ENCODE measurements at places on chromosomes 11 and 22.
A peak's percentile ranks its signal among the peaks of the same experiment; 100 is the strongest.

DNA sequence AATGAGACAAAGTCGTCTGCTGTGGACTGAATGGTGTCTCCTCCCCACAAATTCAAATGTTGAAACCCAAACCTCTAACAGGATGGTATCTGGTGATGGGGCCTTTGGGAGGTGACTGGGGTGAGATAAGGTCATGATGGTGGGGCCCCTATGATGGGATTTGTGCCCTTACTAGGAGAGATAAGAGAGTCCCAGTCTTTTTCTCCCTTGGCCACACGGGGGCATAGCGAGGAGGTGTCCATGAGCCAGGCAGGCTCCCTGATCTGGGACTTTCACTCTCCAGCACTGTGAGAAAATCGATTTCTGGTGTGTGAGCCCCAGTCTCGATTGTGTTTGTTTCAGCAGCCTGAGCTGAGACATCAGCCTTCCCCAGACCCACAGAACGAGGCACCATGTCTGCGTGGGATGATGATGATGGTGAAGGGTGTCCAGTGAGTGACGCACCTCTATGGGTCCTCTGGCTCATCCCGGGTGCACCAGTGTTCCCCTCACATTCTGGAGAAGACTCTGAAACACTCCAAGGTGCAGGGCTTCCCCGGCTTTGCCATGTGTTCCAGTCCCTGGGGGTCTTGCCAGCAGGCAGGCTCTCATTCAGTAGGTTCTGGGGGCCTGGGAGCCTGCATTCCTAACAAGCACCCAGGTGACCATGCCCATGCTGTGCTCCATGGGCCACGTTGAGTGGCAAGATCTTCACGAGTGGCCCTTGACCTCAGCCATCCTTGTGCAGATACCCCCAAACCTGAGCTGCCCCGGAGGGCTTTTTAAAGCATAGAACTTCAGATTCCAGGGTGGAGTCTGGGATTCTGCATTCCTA lies 363.0 kb downstream of the CTTN start:
- no peak for DNase-seq

GRCh38 chr11:120964857-120965256 lies 59.0 kb upstream of the TBCEL start:
- DNase-seq: peak; percentile 58

DNA sequence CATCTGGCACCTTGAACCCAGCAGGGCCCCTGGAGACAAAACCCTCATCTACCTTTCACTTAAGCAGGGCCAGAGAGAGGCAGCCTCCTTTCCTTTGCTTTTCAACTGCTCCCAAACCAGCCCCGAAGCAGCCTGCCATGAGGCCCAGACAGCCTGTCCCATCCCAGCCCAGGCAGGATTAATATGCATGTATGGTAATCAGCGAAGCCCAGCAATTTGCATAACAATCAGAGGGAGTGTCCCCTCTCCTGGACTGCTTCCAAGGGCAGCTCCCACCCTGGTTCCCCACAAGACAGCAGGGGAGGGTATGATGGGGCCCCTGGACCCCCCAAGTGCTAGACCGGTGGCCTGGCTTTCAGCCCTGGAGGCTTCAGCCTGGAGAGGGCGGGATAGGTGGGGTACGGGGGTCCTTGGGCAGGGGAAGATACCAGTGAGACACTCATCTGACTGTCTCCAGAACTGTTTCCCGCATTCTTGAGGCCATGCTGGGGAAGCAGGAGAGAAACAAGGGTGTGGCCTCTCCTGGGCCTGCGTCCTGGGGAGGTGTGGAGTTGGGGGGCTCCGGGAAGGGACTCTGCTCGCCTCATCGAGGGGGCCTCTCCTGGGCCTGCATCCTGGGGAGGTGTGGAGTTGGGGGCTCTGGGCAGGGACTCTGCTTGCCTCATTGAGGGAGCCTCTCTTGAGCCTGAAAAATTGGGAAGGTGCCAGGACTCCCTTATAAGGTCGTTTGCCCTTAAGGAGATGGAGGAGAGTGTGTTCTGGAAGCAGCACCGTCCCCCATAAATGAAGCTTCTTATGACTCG lies 93.2 kb upstream of the PRR5 start:
- DNase-seq: no peak

DNA sequence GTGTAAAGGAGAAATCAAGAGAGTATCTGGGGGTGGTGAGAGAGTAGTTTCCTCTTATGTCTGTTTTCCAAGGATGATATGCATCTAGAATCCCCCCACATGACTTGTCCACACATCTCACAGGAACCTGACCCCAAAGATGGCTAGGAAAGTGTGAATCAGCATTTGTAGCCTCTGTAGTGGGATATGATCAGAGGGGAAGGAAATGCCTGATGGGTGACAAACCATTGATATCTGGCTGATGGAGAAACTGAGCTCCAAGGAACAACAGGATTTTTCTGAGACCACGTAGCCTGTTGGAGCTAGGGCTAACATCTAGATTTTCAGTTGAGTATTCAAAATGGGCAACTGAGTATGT lies 369.4 kb downstream of the DDX10 start:
- DNase-seq: peak; percentile 94

DNA sequence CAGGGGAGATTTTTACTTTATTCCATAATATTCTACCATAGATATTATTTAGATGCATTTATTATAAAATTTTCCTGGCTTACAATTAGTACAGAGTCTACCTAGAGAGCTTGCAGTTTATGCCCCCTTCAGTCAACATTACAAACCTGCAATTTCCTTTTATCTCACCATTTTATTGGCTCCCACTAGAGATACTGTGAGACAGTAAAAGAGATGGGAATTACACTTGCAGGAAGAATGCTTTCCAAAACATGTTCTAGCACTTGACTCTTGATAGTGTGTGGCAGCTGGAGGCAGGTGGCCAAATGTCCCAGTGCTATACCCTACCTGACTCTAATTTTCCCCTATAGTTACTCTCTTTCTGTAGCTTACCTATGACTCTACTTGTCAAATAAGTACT lies 863.2 kb downstream of the DLG2 start:
- DNase-seq: no peak

GRCh38 chr11:57543593-57543992 lies 6.2 kb downstream of the SMTNL1 start:
- no peak for DNase-seq

DNA sequence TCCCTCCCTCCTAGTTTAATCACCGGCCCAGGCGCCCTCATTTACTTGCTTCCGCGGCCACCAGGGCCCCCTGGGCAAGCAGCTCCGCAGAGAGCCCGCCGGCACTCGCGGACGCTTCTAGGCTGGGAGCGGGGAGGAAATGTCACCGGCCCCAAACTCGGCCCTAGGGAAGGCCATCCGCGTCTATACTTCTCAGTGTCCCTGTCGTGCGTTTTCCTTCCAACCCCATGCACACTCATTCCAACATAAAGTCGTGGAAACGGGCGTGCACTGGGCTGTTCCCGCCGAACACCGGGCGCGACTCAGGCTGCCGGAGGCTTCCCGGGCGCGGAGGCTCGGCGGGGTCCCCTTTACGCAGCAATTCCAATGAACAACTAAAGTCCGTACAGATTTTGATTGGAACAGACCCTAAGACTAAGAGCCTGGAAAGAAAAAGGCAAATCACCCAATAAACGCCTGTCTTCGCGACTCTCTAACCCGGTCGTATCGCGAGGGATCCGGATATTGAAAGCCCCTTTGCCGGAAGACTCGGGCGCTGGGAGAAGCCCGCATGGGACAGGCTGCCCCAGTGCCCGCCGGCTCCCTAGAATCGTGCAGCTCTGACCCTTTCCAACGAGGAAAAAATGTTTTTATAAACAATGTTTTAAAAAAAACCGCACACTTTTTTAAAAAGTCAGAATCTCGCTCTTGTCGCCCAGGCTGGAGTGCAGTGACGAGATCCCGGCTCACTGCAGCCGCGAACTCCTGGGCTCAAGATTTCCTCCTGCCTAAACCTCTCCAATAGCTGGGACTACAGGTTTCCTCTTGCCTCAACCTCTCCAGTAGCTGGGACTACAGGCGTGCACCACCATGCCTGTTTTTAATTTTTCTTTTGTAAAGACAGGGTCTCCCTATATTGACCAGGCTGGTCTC lies 1.3 kb upstream of the BARX2 start:
- peak; percentile 7 for DNase-seq

All from fibroblast of skin of right biceps (primary cell).